ENCODE measurements at places on chromosomes 2 and 18. TPM values are rescaled to one million over a fixed set of nuclear protein-coding genes. Genes with fewer than 3 reads are reported as not detected.
A peak's percentile ranks its signal among the peaks of the same experiment; 100 is the strongest.

DNA sequence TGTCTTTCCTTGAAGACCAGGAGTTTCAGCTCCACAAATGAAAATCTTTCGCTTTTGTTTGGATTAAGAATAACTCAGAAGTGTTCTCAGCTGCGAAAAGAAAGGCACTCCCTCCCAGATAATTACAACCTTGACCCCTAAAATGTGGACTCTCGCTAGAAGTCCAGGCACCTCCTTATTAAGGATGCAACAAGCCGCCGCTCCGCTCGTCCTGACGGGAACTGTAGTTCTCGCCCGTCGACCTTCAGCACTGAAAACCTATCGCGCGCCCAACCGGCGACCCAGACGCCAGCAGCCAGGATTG is 559 bp downstream of the IMMT start:
- peaks cover 56% of the 10 kb centered on the region for H3K4me1 ChIP-seq
- H3K27ac ChIP-seq = peak overlapping the region; percentile 93
- peak overlapping the region; percentile 82 for H3K4me3 ChIP-seq
- H3K36me3 ChIP-seq = peaks cover 2% of the 10 kb centered on the region
- H3K27me3 ChIP-seq = no peaks in the 10 kb centered on the region
- no peak for DNase-seq

DNA sequence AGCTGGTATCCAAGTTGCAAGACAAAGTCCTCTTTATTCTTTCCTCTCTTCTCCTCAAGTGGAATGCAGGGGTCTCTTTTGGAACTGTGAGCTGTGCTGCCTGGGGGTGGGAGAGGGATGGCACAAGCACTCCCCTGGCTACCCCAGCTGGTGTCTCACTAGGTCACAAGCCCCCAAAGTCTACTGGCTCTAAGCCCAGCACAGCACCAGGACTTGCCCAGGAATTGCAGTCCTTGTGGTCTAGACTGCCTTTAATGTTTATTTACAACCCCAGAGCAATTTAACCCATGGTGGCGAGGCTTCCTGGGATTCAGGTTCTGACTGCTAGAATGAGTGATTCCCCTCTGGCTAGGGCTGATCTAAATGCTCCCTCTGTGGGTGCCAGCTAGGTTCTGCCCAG is 199.0 kb upstream of the STK17B start:
- H3K27me3 ChIP-seq = no peaks in the 10 kb centered on the region
- no peak overlapping the region for H3K4me3 ChIP-seq
- no peak for DNase-seq
- peaks cover 47% of the 10 kb centered on the region for H3K4me1 ChIP-seq
- peak overlapping the region; percentile 74 for H3K27ac ChIP-seq

- H3K27ac ChIP-seq = no peak overlapping the region
- DNase-seq = no peak
- H3K4me3 ChIP-seq = no peak overlapping the region
- H3K36me3 ChIP-seq = peaks cover 7% of the 10 kb centered on the region
Measured at GRCh38 chr2:30503007-30503694, 56.1 kb downstream of the LCLAT1 start.

The ZNF385B gene
- total RNA-seq = 0.25 TPM

The LAPTM4A gene
- 404 TPM for total RNA-seq

GRCh38 chr18:77157312-77157711 is 24.7 kb upstream of the MBP start:
- H3K27me3 ChIP-seq = peaks cover 5% of the 10 kb centered on the region
- H3K27ac ChIP-seq = no peak overlapping the region
- H3K4me3 ChIP-seq = no peak overlapping the region
- peaks cover 14% of the 10 kb centered on the region for H3K4me1 ChIP-seq

DNA sequence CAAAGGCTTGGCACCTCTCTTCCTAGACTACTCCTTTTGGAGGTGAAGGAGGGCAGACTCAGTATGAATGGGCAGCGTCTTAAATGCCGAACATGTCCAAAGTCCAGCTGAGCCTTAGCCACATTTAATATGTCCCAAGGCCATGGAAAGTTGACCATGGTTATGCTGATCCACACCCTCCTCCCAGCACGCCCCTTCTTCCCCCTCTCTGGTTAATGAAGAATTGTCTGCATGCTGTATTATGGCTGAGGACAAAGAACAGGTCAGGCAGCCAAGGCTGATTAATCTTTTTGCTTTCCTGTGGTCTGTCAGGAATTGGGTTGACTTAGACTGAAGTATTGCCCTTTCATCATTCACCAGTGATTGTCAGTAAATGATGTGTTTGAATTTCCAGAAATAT is 5.8 kb upstream of the MYOM1 start:
- no peaks in the 10 kb centered on the region for H3K36me3 ChIP-seq
- H3K4me3 ChIP-seq = no peak overlapping the region
- peaks cover 1% of the 10 kb centered on the region for H3K4me1 ChIP-seq
- DNase-seq = no peak
- no peaks in the 10 kb centered on the region for H3K27me3 ChIP-seq

DNA sequence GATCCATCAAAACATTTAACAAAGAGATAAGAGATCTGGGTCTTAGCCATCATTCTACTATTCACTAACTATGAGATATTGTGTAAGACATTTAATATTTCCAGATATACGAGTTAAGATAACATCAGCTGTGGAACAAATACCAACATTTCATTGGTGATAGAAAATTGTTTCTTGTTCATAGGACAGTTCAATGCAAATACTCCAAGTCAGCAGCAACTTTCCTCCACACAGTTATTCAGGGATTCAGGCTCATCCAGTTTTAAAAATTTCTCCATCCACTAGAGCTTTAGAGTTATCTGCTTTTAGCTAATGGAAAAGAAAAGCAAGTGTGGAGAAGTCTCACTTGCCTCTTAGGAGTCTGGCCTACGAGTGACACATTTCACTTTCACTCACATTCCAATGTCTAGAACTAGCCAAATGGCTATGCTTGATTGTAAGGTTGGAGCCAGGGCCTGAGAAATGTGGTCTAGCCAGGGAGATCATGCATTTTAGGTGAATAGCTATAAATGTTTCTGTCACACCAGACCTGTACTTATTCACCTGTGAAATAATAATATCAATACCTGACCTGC is 119.3 kb upstream of the MAPRE2 start:
- DNase-seq = no peak
- no peaks in the 10 kb centered on the region for H3K36me3 ChIP-seq
- no peak overlapping the region for H3K4me3 ChIP-seq

Measured in chondrocyte (in vitro differentiated cells).